ENCODE measurements at places on chromosomes 12 and 14.
A peak's percentile ranks its signal among the peaks of the same experiment; 100 is the strongest.

GRCh38 chr14:50225067-50225973 lies 6.1 kb downstream of the SOS2 start:
- no peak for DNase-seq

DNA sequence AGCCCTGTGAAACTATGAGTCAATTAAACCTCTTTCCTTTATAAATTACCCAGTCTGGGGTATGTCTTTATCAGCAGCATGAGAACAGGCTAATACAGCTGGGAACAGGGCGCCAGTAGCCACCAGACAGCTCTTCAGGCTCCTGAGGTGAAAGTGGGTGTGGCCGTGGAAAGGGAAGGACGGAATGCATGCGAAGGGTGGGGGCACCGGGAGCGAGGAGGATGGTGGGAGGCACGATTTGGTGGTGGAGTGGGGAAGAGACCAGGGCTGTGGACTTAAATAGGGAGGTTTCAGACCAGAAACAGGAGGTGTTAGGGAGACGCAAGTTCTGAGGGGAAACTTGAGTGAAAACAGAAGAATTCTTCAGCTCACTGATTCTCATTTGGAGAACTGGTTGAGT lies 44.1 kb upstream of the CHST11 start:
- no peak for DNase-seq

DNA sequence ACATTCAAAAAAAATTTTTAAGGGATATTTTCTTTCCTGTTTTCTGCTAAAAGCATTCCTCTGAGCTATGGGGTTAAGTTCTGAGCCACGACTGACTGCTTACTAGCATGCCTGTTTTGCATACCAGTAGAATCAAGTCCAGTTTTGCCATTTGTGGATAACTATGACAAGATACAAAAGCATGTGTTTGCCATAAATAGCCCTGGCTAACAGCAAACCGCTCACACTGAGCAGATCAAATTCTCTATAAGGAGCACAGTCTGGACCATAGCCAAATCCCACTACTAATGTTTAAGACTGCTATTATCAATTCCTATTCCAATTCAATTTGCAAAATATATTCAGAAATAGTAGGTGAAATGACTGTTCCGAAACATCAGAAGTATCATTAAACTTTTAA lies 3.2 kb downstream of the CFL2 start:
- DNase-seq = no peak

DNA sequence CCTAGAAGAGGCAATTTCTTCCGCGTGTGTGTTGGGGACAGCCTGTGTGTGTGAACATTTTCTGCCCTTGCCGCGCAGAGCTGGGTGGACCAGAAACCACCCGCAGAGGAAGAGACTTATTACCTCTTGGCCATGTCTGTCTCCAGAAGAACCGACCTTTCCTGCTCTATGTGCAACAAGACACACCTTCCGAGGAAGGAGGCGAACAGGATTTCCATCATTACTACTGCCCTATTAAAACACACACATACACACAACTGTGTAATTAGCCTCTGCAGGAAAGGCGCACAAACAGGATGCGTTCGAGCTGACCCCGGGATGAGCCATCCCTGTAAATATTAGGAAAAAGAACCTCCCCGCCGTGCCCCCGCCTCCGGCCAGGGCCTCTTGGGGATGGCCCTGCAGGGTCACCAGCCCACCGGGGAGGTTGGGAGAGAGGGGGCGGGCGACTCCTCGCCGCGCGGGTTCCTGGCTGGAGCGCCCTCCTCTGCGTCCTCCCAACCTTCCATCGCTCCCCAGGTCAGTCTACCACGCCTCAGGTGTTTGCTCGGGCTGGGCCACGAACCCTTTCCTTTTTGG lies 484 bp upstream of the PRKCH start:
- no peak for DNase-seq

DNA sequence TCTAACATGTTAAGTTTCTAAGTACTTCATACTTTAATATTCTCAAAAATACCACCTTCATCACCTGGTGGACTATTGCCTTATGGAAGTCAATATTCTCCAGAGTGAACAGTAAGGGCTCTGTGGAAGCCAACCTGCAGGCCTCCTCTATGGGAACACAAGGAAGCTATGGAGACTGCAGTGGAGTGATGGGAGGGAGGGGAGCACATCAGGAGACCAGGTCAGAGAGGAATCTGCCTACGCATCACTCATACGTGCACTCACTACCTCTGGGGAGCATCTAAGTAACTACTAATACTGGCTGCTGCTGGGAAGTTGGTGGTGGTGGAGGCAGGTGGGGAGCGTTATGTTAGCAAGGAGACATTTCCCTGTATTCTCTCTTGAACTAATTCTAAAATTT lies 19.9 kb downstream of the HECTD4 start:
- no peak for DNase-seq

DNA sequence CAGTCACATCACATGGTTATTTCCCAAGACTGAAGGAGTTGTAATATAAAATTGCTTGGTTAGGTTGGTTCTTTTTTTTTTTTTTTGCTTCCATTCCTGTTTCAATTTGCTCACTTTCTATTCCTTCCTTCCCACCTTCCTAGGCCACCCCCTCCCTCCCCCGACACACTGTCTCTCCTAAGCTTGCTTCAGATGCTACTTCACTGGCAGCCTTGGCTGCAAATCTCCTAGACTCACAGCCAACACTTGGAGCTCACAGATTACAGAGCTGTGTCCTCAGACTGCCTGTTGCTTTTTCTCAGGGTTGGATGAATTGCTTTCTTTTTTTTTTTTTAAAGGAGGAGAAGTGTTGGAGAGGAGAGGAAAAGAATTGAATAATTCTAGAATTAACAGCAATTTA lies 77.3 kb upstream of the GRIN2B start:
- no peak for DNase-seq

DNA sequence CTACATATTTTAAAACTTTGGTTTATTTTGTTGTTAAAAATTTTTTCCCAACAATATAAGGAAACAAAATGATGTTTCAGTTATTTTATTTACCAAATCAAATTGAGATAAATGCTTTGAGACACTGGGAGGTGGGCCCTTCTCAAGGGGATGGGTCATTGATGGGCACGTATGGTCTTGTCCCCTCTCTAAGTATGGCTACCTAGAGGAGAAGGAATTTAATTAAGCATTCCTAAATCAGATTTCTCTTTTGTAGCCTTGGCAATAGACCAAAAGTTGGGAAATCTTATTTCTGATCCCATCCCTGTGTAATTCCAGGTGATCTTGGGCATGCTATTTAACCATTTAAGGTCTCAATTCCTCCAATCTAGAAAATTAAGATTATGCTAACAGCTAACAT lies 79.0 kb downstream of the SCN8A start:
- no peak for DNase-seq

DNA sequence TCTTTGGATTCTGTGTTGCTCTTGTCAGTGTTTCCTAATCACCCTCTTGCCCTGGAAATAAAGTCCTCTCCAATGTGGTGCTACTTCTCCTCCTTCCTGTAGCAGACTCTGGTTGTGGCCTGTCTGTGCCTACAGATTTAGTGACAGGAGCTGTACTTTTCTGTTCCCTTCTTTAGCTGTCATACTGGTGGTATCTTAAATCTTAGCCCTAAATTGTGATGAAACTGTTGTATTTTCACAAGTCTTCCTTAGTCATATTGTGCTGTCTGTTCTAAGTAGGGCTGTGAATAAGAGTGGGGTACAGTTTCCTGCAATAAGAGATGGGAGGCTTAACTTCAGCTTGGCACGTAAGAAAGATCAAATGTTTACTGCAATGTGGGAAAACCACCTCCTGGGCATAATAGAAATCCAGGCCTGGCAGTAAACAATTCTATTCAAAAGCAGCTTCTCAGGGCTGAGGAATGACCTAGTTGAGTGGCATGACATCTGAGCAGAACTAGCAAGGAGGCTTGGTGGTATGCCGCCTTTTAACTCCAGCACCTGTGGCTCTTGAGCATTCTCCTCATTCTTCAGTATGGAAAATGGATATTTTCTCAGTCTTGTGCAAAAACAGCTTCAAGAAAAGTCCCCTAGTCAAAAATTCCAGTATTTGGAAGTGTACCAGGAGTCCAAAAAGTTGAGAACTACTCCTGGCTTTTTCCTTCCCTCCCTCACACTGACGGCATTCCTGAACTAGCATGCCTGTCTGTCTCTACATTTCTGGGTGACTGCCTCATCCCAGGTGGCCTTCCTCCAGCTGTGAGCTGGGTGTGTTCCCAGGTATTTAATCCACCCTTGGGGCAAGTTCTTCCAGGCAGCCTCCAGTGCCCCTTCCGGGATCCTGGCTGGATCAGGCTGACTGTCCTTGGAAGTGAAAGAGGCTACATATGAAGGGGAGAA lies 19.5 kb downstream of the ANO6 start:
- DNase-seq = no peak

- peak; percentile 21 for DNase-seq
These were observed 112.9 kb downstream of the DAAM1 start for GRCh38 chr14:59301354-59301753.

DNA sequence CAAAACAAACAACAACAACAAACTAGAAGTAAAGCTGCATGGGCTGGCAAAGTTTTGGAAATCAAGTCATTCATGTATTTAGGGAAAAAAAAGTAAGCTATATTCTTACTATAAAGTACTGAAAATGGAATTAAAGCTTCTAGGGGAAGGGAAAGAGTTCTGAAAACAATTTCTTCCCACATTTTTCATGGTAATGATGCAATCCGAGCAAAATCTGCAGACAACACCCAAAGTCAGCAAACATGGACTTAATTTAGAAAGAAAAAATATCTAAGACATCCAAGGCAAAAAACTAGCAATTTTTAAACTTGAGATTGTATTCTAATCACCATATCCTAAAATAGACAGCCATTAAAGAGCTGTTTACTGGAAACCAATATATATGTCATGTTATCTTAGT lies 86.3 kb downstream of the LRP6 start:
- no peak for DNase-seq

DNA sequence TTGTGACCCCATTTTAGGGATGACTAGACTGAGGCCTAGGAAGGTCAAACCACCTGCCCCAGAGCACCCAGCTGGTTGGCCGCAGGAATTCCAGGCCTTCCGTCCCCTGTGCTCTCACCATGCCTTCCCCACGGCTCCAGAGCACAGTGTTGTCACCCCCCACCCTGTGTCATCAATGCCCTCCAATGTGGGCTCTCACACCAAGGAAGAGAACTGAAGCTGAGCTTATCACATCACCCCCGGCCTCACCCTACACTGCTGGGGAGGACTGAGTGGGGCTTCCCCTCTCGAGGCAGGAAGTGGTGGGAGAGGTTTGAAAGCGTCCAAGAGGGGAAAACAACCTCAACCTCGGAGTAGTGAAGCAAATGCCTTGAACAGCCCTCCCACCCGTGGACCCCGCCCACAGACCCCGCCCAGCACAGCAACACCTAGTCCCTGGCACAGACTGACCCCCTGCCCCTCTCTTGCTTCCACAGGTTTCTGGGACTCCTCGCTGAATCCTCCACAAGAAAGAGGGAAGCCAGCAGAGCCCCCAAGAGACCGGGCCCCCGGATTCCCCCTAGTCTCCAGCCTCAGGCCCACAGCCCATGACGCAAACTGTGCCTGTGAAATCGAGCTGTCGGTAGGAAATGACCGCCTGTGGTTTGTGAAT lies 97.2 kb downstream of the LGMN start:
- DNase-seq = peak; percentile 90

GRCh38 chr12:66859751-66860440 lies 181.0 kb upstream of the GRIP1 start:
- no peak for DNase-seq

GRCh38 chr14:50775357-50775756 lies 55.6 kb downstream of the NIN start:
- DNase-seq = no peak

DNA sequence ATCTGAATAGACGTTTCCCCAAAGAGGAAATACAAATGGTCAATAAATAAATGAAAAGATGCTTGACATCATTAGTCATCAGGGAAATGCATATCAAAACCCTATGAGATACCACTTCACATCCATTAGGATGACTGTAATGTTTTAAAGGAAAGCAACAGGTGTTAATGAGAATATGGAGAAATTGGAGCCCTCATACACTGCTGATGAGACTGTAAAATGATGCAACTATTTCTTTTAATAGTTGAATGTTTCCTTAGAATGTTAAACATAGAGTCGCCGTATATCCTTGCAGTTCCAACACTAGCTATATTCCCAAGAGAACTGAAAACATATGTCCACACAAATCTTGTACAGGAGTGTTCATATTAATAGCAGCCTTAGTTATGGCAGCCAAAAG lies 133.2 kb downstream of the SLC38A4 start:
- DNase-seq = no peak

DNA sequence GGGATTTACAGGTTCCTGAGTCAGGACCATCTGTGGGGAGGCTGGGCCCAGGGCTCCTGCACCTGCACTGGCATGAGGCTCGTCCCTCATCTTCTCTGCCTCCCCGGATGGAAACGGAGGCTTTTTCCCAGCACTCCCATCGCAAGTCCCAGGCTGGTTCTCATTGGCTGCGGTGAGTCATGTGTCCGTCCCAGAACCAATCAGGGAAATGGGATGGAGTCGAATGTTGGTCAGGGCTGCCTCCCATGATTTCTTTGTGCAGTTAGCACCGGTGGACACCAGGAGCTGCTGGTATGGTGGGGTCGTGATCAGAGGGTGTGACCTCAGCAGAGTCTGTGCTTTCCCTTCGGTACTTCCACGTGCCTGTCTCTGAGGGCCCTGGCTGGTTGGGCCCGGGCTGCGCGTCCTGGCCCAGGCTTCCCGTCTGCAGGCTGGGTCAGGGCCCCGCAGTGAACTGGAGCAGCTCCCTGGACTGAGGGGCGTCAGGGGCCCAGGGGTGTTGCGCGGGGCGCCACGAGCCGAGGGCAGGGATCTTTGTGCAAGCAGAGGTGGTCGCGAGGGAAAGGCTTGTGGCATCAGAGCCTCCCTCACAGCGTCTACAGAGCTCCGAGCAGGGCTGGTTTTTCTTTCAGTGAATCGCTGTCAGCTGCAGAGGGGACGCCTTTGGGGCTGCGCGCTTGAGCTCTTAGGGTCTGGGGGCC lies 168.1 kb downstream of the ADGRD1 start:
- no peak for DNase-seq

DNA sequence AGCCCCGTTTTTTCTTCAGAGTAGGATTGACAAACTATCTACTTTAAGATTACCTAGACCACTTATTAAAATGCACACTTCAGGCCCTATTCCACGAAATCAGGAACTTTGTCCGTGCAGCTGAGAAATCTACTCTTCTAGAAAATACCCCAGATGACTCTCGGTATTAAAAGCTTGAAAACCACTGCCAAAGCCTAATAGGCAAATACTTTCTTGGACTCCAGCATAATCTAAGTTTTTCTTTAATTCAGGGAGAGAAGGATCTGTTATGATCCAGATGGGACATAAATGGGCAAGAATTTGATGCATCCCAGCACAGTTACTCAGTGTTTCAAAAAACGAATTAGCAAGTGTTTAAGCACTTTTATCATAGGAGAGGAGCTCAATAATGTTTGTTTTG lies 94.5 kb downstream of the TMX1 start:
- DNase-seq = no peak

DNA sequence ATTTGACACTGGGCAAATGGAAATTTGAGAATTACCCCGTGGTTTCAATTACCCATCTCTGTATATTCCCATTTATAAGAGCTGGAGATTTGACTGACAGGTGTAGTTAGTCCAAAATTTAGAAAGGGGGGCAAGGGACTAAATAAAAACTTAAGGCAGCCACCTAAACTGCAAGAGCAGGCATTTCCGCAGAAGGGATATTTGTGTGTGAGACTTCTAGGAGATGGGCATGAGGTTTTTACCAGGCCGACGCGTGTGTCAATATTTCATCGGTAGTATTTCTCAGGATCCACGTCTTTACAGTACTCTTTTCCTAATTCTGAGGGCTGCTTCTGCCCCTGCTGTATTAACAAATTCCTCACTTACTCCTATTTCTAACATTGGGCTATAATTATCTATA lies 1.4 kb downstream of the FAR2 start:
- no peak for DNase-seq

- no peak for DNase-seq
These were observed 3.4 kb downstream of the RPH3A start for GRCh38 chr12:112794721-112795486.

All from CD4-positive, alpha-beta T cell treated with Interleukin-6 at 100 ng/mL for 8 hours (primary cell).